ENCODE measurements at places on chromosomes 6 and 20.

DNA sequence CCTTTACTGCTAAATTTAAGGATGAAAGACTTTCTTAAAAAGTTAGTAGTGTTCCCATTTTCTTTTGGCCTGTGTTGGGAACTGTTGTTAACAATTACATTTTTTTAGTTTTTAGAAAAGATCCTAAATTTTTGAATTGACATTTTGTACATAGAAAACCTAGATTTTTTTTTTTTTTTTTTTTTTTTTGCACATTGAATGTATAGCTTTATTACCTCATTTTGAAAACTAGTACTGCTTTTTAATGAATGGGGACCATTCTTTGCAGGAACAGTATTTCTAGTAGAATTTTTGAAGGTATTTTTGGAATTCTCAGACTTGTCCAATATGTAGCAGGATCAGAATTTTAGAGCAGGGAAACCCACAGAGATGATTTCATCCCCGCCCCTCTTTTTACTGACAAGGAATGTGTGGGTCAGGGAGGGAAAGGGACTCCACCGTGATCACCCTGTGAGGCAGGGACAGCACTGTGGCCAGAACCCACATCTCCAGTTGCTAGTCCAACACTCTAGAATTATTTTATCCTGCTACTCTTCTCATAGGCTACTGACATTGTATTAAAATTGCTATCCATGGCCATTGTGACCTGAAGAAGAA is 154.4 kb upstream of the SUPT3H start:
- DNase-seq, result no peak

GRCh38 chr6:1453024-1453423 is 63.6 kb downstream of the FOXF2 start:
- DNase-seq, result no peak

GRCh38 chr20:59481477-59482018 is 122.8 kb upstream of the PHACTR3 start:
- no peak for DNase-seq

- no peak for DNase-seq
Observed at GRCh38 chr6:160260803-160261450, 2.3 kb upstream of the SLC22A2 start.

- DNase-seq, result no peak
Observed at GRCh38 chr6:11744753-11745152, 33.9 kb downstream of the ADTRP start.

- no peak for DNase-seq
Observed at GRCh38 chr6:110459137-110459536, 17.3 kb downstream of the SLC22A16 start.

- no peak for DNase-seq
Observed at GRCh38 chr20:35155936-35156335, 8.8 kb upstream of the EDEM2 start.

DNA sequence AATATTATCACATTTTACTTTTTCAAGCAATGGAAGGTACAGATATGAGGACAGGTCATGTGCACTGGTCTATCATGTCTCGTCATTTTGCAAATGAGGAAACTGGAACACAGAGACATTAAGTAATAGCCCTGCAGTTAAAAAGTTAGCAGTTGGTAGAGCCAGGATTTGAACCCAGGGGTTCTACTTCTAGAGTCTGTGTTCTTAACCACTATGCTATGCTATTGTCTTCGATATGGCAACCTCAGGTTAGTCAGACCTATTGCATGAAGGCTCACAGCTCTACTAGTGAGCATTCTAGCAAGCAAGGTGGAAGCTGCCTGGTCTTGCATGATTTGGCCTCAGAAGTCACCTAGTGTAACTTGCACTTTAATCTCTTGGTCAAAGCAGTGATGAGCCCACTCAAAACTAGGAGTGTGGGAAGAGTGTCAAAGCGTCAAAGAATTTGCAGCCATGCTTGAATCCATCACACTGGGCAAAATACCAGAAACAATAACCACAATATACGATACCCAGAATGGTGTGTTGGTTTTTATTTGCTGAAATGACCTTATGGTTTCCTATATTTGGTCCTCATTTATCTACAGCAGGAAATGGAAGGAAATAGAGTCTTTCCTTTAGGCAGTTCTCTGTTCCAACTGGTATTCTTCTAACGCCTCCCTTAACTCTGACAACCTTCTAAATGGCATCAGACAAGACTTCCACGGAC is 20.4 kb upstream of the BMP2 start:
- DNase-seq, result no peak

DNA sequence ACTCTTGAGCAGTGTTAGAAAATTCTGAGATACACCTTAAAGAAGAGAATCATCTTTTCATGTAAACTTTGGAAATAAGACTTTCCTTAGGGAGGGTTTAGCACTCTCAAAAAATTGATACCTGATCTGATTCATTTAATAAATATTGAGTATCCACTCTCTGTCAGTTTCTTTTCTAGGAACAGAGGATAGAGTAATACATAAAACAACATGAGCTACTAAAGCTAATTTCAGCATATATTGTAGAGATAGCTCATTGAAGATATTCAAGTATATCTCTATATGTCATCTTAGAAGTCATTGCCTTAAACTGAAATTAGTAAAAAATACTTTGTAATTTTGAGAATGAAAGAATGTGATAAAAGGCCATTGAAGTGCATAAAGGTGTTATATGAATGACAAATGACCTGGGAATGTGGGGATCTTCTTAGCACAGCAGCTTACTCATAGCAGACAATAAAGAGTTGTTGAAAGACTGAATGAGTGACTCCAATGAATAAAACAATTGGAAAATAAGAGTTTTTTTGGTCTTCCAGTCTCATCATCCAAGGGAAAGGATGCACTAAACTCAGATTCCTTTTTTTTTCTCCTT is 29.2 kb downstream of the RHAG start:
- DNase-seq, result no peak

- no peak for DNase-seq
Observed at GRCh38 chr6:19692506-19693298, 144.5 kb upstream of the ID4 start.

DNA sequence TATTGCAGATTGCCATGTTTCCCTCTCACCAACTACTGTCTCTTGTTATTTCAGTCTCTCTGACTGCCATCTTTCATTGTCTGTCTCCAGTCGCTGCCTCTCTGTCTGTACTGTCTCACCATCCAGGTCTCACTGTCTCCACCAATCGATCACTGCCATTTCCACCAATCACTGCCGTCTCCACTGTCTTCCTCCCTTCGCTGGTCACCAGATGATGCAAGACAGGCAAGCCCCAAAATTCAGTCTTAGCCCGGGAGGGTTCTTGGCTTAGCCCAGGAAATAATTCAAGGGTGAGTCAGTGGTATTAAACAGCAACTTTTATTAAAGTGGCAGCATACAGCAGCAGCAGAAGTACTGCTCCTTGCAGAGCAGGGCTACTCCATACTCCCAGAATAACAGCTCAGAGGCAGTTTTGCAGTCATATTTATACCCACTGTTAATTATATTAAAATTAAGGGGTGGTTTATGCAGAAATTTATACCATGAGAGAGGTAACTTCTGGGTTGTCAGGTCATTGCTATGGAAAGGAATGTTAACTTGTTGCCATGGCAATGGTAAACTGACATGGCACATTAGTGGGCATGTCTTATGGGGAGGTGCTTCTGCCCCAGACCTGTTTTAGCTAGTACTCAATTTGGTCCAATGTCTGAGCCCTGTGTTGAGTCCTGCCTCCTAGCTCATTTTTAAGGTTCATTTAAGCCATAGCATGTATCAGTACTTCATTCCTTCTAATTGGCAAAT is 23.0 kb upstream of the ECHDC1 start:
- DNase-seq, result no peak

DNA sequence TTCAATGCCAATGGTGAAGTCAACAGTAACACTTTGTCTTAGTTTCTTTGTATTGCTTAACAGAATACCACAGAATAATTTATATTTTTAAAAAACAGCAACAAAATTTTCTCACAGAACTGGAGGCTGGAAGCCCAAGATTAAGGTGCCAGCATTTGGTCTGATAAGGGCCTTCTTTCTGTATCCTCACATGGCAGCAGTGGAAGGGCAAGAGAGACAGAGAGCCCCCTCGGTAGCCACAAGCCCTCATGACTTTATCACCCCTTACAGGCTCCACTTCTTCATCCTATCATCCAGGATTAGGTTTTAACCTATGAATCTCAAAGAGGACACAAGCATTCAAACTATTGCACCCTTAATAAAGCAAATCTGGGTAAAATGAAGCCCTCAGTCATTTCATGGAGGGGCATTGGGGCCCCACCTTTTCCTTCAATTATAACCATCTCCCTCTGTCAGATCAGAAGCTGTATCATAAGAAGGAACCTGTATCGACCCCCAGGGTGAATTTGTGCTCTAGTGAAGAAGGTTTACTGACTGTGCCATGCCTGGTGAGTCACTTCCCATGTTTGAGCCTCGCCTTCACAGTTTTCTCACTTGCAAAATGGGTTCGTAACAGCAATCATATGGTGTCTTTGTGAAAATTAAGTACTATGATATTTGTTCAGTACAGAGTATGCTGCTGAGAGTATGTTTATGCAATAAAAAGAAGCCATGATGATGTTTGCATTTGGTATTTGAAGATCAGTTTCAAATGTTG is 178.2 kb downstream of the LRFN2 start:
- no peak for DNase-seq

GRCh38 chr6:117270055-117270842 is 4.9 kb downstream of the VGLL2 start:
- no peak for DNase-seq

DNA sequence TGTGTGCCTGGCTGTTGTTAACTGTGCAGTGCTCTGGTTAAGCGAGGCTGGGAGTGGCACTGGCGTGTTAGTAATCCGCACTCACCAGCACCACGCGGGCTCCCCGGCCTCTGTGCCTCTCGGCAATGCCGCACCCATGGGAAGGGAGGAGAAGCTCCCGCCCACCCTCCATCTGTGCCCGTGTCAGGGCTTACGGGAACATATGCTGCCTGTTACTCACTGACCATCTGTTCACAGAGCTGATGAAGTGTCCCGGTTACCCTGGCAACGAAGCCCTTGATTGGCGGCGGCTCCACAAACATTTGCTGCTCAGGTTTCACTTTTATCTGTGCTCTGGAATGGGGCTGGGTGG is 114.7 kb downstream of the PSMB1 start:
- no peak for DNase-seq

DNA sequence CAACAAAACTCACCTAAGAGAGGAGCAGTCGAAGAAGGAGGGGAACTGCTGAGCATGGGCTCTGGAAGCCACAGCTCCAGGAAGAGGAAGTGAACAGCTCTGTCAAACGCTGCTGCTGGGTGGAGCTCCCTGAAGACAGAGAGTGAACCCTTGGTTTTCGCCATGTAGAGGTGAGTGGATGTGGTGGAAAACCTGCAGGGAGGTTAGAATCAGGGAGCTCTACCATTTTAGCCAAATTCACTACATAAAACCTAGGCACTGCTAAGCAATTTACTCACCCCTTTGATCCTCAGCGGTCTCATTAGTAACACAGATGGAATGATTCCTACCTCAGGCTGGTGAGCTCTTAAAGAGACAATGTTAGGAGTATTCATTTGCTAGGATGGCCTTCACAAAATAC is 19.4 kb upstream of the TFAP2A start:
- DNase-seq, result no peak

GRCh38 chr6:123529058-123529457 is 107.7 kb downstream of the TRDN start:
- no peak for DNase-seq

DNA sequence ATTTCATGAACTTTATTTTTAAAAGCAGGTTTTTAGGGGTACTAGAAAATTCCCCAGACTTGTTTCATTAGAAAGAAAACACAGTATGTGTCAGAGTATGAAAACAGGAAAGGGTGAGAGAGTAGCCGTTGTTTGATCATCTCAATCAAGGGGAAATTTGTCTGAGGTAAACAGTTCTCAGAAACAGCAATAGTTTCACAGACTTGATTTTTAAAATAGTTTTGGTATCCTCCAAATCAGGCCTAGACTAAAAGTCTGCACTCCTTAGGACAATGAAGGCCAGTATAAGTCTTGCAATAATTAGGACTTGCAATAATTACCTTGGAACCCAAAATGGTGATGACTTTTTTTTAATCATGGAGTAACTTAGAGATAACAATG is 176.6 kb upstream of the TAB2 start:
- DNase-seq, result no peak

- no peak for DNase-seq
Observed at GRCh38 chr6:110643175-110643574, 166.8 kb upstream of the SLC22A16 start.

GRCh38 chr20:48905297-48905647 is 16.2 kb upstream of the ARFGEF2 start:
- DNase-seq, result no peak

DNA sequence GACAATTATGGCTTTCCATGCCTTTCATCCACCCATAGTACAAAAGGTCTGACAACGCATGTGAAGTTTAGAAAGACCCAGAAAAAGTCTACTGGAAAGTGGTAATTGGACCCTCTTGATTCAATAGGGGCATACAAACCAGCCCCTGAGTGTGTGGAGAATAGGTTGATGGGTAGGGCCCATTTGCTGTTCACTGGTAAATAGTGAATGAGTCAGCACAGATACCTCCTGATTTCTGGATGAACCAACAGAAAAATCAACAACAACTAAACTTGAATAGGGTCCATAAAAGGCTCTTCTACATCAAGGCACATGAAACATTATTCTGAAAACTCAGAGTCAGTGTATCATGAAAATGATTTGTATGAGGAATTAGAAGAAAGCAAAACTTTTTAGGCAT is 235.4 kb upstream of the SLC35B3 start:
- DNase-seq, result no peak

DNA sequence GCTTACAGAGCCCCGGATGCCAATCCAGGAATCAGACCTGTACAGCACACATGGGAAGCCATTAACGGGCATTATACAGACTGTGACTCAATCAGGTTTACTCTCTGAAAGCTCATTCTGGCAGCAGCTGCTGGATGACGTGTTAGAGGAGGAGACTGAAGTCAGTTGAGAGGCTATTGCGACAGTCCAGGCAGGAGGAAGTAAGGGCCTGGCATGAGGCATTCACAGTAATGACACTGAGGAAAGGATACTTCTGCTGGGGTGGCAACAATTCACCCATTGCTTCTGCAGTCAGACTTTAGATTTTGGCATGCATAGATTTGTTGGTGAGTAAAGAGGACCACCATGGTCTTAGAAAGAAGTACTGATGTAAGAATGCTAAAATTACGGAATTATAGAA is 151.0 kb upstream of the HEY2 start:
- DNase-seq, result no peak

GRCh38 chr20:24704899-24705298 is 235.5 kb downstream of the SYNDIG1 start:
- DNase-seq, result no peak

GRCh38 chr20:43032459-43032858 is 157.2 kb downstream of the PTPRT start:
- no peak for DNase-seq

GRCh38 chr20:57236813-57237584 is 29.4 kb downstream of the BMP7 start:
- DNase-seq, result no peak

GRCh38 chr20:4886771-4887527 is 114.4 kb downstream of the SLC23A2 start:
- no peak for DNase-seq

- DNase-seq, result no peak
Observed at GRCh38 chr6:10414756-10415616, at the start of gene TFAP2A. TSS of gene TFAP2A (minus strand) at chr6:10415074. CDS start at chr6:10414991, 83 bp downstream.

Data from stimulated activated CD4-positive, alpha-beta T cell treated with anti-CD3 and anti-CD28 coated beads, Interleukin-15, amount 100 ng/mL, for 1 hour (primary cell).